ENCODE measurements at places on chromosomes 3 and 15.

DNA sequence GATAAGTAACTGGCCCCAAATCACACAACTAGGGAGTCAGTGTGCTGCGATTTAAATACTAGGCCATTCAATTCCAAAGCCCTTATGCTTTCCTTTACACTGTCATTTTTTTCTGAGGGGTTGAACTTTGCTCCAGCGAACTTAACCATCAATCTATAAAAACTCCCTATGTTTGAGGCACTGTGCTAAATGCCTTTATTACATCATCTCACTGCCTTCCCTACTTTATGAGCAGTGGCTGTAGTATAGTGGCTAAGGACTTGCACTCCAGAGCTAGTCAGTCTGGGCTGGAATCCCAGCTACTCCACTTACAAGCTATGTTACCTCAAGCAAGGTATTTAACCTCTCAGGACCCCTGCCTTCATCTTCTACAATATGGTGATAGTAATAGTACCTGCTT is 26.9 kb upstream of the WDR72 start:
- no peak for DNase-seq

DNA sequence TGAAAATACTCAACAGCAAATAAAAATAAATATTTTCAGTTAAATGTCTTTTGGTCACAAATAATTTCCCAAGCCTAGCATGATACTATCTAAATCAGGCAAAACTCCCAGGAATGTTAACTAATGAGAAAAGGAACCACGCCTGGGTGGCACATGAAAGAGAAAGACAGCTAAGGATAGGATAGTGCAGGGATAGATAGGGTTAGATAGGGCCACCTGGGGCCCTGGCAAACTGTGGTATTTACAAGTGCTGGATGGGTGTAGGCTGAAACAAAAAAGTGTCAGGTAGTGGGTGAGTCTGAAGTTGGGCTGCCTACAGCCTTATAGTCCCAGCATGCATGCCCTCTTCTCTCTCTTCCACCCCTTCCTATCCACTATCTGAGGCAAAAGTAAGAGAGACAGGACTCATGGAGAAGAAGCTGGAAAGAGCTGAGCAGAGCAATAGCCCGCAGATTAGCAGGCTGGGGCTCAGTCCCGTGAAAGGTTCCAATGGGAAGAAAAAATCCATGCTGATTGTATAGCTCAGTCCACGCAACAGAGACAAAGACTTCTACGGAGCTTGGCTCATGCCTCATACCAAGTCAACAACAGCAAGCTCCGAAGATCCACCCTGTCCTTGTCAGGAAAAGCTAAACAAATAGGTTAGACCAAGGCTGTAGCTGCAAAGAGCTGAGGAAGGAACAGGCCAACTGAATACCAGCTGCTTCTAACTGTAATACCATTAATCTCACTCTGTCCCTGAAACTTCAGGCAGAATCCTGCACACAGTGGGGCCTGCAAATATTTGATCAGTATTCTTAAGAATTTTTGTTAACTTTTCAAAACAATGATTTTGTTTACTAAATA is 342.1 kb upstream of the ATP11B start:
- DNase-seq: no peak

DNA sequence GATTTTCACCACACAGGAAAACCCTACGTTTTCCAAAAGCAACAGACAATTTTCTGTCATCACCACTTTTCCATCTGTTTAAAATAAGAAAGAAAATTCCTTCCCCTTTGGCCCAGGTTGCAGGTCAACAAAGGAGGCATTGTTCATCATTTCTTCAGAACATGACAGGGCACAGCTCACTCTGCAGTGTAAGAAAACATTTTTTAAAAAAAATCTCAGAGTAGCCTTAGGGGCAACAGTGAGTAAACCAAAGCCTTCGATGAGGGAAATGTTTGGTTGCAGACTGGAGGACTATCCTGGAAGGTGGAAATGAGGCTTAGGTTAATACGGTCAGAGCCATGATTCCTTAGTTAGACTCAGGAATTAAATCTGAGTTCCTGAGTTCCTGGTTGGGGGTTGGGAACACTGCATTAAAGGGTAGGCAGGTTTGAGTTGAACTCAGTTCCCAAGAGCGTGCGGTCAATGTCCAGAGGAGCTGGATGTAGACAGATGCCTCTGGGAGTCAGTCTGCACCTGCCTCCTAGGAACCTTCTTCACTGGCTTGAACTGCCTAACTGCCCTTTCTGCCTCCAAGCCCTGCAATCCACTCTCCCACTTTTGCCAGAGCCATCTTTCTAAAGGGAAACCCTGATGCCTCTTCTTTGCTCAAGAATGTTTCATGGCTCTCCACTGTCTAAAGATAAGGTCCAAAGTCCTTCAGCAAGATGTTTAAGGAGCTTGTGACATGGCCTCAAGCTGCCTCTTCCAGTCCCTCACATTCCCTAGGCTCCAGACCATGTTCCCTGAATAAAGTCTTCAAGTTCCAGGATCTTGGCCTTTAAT is 3.3 kb upstream of the HES1 start:
- no peak for DNase-seq

- no peak for DNase-seq
These were observed 87.4 kb downstream of the FNDC3B start for GRCh38 chr3:172126741-172127140.

GRCh38 chr3:50267280-50267913 is 1.6 kb upstream of the SEMA3B start:
- DNase-seq: no peak

- no peak for DNase-seq
These were observed 1.4 kb downstream of the AHSG start for GRCh38 chr3:186614266-186614596.

- no peak for DNase-seq
These were observed 18.4 kb downstream of the SRGAP3 start for GRCh38 chr3:9231006-9231405.

DNA sequence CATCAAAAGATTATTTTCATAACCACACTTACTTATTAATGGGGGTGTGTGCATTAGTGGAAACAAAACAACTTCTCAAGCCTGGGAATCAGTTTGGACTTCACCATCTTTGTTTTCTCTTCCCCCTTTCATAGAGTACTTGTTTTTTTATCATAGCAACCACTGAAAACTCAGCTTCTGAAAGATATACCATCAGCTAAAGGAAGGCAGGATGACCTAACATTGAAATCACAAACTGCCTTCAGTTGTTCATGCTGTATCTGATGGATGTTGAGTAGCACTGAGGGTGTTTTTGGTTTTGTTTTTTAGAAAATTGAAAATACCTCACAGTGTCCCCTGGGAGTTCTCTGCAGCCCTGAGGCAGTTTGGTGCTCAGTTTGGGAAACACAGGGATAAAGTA is 46.5 kb downstream of the NEK10 start:
- no peak for DNase-seq

- DNase-seq: no peak
These were observed at the start of gene MCF2L2 for GRCh38 chr3:183428447-183429211. MCF2L2 (minus strand) TSS chr3:183428619; CDS start chr3:183427977, 642 bp downstream.

DNA sequence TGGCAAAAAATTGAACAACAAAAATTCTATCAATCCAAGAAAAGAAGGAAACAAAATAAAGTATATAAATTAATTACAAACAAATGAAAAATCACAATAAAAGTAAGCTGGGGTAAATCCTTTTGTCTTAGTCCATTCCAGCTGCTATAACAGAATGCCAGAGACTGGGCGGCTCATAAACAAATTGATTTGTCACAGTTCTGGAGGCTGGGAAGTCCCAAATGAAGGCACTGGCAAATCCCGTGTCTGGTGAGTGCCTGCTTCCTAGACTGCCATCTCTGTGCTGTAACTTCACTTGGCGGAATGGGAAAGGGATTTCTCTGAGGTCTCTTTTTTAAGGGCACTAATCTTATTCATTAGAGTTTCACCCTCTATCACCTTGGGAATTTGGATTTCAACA is 53.6 kb upstream of the RPL35A start:
- DNase-seq: no peak

DNA sequence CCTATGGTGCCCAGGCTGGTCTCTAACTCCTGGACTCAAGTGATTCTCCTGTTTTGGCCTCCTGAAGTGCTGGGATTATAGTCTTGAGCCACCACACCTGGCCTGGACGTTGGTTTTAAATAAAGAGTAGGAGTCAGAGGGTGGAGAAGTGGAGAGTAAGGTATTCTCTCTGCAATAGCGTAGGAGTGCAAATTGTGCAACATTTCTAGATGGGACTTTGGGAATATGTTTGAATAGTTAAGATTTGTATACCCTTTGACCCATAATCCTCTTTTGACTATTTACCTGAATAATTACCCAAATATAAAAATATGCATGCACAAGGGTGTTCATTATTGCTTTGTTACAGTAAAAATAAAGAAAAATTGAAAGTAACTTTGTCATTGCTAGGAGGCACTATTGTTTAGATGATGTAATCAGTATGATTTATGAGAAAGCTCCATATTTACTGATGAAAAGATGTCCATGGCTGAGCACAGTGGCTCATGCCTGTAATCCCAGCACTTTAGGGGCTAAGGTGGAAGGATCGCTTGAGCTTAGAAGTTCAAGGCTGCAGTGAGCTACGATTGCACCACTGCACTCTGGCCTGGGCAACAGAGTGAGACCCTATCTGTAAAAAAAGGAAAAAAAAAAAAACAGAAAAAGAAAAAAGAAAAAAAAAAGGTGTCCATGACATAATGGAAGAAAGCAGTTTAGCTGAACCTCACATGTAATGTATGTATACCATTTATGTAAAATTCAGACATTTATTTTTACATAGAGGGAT is 15.1 kb upstream of the XYLB start:
- no peak for DNase-seq

DNA sequence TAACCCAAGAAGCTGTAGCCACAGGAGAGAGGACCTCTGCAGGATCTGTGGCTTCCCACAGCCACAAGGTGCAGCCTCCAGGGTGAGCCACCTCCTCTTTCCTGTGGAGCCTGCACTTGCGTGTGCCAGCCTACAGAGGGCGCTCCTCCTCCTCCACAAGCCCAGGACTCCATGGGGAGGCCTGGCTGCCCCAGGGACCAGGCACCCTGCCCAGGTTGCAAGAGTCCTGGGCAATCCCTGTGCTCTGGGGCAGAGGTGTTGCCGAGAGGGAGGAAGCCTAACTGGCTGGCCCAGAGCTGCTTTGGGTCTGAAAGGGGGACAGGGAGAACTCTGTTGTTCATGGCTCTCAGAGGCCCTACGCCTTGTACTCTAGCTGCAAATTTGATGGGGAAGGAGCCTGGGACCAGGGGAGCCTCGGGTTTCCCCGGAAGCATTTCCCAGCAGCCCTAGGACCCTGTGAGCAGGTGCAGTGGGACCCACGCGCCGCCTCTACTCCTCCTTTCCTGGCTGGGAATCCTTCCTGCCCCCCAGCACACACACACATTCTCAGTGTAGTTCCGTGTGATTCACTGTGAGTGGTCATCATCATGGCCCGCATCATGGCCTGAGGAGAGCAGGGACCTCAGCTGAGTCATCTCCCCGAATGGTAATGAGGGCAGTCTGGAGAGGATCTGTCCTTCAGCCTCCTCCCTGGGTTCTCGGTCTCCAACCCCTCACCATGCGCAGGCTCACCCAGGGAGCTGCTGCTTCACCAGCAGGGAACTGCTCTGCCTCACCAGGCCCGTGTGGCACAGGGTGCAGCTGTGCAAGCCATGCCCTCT is 24.3 kb downstream of the TBC1D21 start:
- DNase-seq: peak; percentile 70

GRCh38 chr3:12197475-12197874 is 38.8 kb upstream of the TIMP4 start:
- DNase-seq: no peak

DNA sequence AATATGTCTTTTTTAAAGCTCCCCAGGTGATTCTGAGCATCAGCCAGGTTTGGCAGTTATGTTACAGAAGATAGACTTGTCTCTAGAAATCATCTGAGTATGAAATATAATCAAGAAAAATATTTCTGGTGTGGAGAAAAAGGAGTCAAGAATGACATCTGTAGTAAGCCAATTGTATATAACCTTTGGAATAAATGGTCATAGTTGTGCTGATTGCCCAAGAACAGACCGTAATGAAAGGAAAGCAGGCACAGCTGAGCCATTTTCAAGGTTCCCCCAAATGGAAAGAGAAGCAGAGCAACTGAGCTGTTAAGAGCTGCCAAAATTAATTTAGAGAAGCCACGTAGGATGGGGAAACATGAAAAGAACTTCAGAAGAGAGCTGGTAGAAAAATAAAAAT is 26.6 kb downstream of the GOLM2 start:
- DNase-seq: no peak

- DNase-seq: no peak
These were observed 7.5 kb upstream of the OPA1 start for GRCh38 chr3:193585530-193585929.

- no peak for DNase-seq
These were observed 12.3 kb upstream of the INO80 start for GRCh38 chr15:41128174-41128902.

DNA sequence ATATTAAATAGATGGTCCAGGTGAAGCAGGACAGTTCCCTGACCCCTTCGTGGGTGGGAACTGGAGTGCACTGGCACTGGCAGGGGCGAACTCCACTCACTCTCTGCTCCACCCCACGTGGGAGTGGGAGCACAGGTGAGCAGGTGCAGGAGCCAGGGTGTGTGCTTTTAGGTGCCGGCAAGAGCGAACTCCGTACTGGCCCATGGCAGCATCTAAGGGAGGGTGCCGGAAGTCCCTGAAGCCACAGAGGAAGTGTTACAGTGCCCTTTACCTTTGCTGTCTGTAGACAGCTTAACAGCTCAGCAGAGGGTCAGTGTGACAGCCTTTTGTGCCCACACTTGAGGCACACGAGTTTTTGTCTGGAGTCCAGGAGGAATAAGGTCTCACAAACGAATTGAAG is 26.7 kb upstream of the PIAS1 start:
- no peak for DNase-seq

DNA sequence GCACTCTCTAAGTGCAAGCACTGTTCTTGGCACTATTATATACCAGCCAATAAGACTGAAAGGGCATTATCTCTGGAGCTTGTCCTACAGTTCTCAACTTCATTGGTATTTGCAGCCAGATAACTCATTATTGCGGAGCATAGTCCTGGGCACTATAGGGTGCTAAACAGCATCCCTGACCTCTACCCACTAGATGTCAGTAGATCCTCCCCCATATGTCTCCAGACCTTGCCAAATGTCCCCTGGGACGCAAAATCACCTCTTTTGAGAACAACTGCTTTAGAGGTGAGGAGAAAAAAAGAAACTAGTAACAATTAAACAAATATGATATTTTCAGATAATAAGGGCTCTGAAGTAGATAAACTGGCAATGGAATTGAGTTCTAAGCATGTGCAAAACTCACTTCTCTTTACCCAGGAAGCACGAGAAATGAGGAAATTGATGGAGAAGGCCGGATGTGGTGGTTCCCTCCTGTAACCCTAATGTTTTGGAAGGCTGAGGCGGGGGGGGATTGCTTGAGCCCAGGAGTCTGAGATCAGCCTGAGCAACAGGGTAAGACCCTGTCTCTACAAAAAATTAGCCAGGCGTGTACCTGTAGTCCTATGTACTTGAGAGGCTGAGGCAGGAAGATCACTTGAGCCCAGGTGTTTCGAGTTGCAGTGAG is 61.4 kb downstream of the FRMD4B start:
- peak; percentile 64 for DNase-seq

DNA sequence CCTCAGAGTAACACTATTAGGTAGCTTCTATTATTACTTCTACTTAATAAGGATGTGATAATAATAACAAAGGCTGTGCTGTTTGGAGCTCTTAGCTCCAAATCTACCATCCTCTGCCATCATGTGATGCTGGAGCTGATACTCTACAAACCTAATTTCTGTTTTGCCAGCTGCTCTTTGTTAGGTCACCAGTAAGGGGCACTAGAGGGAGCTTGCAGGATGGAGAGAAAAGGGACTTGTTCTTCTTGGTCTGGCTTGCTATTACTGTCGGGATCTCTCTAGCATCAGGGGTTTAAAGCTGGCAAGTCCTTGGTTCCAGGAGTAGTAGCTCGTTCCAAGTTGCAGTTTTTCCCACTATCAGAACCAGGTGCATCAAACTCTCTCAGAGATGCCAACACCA is 194.9 kb upstream of the KBTBD8 start:
- DNase-seq: no peak
